Kidney tubule cell (primary cell): ENCODE measurements at places on chromosomes 6 and 20.

DNA sequence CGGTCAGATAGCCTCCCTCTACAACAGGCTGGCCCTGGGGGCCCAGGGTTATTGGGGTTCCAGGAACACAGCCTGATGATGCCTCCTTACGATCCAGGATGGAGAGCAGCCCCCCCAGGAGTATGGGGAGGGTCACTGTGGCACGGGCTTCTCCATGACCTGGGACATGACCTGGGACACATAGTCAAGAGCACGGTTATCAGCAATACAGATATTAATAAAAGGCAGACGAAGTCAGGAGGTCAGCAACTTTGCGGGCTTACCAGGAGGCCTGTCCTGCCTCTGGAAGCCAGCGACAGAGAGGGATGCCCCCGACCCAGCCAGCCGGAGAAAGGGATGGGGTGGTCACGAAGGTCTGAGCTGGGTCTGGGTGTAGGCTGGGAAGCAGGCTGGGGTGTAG is 795 bp downstream of the MMP24OS start:
- no peak for DNase-seq

DNA sequence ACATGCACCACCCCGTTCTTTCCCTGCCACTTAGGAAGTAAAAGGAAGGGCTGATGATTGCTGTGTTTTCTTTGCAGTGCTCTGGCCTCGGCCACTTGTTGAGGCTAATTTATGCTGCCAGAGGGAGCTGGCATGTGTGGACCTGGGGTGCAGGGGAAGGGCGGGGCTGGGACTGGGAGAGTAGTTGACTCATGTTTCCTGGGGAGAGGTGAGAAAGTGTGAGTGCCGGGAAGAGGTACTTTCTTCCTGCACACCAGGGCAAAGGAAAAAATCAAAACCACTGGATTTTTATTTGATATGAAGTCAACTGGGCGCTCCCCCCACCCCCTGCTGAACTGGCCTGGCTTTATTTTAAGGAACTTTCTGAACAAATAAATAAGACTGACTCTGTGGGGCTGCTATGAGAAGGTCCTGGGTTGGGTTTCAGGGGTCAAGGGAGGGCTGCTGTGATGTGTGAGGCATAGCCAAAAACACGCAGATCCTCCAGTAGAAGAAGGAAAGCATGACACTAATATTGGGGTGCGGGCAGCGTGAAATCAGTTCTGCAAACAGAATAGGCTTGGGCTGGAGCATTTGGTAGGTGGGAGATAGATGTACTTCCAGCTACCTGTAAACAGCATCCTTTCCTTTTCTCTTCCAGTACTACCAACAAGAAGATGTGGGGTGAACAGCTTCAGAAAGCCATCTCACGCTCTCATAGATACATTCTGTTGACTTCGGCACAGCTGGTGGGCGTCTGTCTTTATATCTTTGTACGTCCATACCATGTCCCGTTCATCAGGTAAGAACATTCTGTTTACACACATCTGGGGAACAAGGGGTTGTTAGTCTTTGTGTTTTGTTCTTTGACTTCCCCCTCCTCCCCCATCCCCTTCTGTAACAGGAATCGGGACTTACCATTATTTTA is 87.5 kb downstream of the SYNJ2 start:
- DNase-seq: peak; percentile 85

- DNase-seq: peak; percentile 12
Measured at GRCh38 chr6:169921853-169922824, 170.7 kb downstream of the ERMARD start.

GRCh38 chr6:4224067-4224978 is 88.9 kb upstream of the ECI2 start:
- no peak for DNase-seq

DNA sequence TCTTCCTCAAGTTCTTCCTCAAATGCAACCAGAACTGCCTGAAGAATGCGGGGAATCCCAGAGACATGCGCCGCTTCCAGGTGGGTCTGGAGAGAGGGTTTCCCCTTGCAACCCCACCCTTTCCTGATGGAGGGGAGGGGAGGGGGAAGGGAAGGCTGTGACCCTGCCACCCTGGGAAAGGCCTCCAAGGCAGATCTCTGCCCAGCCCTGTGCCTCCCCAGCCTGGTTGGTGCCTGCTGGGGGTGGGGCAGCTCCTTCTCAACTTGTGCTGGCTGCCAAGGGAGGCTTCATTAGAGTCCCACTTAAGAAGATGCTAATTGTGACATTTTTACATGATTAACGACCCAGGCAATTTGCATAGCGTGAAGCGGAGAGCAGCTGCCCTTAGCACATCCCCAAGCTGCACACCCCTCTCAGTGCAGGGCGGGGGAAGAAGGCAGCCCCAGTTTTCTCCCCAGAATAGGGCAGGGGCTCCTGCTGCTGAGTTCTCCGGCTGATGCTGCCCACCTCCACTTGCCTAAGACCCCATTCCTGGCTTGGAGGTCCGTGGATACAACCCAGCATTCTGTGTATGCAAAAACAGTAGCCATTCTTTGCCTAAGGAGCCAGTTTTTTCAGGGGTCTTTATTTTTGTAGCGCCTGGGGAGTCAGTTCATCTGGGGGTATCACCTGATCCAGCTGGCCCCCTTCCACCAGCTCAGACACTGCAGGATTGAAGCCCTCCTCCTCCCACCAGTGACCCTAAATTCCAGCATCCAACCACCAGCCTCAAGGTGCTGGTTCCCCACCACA is 51.7 kb downstream of the CPXM1 start:
- DNase-seq: no peak

DNA sequence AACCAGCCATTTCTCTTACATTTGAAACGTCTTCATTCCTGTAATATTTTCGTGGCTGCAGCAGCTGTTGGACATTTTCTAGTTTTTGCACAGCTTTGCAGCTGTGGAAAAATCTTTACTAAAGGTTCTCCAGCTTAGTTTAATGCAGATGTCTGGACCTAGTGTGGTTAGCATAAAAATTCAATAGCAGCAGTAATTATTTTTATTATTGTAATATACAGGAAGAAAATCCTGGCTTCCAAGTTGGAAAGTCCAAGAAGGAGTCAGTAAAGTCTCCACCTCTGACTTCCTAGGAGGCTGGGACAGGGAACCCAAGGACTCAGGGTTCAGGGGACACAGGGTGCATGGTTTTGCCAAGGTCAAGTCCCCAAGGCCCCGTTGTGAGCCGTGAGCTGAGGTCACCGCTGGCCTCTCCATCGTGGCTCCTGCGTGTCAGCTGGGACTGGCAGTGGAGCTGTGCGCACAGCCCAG is 230.6 kb downstream of the FNDC1 start:
- DNase-seq: no peak

DNA sequence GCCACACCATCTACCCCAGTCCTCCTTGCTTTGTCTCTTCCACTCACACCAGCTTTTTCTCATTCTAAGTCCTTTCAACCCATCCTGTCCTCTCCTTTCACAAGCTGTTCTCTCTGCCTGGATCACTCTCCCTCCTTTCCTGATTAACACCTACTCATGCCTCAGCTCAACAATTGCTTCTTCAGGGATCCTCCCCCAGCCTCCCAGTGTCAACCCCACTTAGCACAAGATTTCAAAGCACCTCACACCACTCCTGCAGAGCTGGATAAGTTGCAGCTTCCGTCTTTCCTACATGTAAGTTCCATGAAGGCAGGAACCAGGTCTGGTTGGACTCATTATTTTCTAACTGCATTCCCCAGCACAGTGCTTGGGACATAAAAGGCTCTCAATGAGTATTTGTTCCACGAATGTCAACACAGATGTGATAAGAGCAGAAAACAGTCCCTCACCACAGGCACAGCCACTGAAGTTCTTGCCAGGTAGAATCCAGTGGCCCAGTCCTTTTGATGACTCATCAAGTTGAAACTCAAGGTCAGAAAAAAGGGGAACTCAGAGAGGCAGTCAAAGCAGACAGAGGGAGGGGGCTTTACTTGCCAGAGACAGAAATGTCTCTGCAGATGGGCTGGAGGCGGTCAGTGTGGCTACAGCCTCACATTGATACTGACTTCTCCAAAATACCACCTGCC is 193.4 kb upstream of the PRDM1 start:
- no peak for DNase-seq

DNA sequence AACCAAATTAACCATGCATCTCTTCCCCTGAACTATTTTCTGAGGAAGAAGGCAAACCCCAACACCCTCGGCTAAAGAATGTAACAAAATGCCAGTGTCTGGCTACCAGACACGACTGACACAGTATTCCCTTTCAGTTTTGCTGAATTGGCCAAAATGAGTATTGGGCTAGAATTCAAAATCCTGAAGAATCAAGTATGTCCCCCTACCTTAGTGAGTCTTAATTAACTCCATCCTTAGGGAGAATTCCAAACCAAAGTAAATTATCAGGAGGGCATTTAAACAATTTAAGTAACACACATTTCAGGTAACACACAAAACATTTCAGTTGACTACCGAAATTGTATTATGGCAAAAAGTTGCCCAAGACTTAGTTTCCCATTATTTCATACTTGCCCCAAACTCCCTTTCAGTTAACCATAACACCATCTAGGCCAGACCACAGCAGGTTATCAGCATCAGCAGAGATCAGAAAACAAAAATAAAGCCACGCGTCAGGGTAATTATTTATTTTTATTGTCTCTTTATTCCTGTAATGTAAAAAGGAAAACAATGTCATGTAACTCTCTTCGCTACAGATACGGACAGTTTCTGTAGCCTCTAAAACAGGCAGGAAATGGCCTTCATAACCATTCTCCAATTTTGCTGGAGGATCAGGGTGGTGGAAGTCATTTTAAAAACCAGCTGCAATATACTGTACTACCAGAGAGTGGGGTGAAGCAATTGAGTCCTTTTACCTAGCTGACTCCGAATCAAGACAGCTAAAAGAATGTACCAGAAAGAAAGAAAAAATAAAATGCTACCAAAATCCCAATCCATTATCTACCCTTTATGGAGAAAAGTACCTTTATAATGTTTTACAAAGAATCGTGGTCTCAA is 1.9 kb downstream of the SNX5 start:
- peak; percentile 52 for DNase-seq

- DNase-seq: no peak
Measured at GRCh38 chr6:167746390-167746907, 80.3 kb upstream of the AFDN start.

DNA sequence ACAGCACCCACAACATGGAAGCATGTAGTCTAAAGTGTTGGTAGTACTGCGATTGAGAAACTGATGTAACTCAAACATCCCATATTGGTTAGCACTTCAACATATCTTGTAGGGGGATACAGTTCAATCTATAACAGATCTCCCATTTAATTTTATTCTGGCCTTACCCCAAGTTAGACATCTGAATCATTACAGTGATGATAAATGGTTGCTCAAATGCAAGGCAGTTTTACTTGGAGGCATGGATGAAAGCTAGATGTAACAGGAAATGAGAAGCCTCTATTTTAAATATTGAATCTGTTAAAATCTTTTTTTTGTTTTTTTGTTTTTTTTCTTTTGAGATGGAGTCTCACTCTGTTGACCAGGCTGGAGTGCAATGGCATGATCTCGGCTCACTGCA is 44.2 kb upstream of the FAM50B start:
- no peak for DNase-seq

- DNase-seq: peak; percentile 57
Measured at GRCh38 chr6:13614126-13614925, 809 bp upstream of the NOL7 start.

DNA sequence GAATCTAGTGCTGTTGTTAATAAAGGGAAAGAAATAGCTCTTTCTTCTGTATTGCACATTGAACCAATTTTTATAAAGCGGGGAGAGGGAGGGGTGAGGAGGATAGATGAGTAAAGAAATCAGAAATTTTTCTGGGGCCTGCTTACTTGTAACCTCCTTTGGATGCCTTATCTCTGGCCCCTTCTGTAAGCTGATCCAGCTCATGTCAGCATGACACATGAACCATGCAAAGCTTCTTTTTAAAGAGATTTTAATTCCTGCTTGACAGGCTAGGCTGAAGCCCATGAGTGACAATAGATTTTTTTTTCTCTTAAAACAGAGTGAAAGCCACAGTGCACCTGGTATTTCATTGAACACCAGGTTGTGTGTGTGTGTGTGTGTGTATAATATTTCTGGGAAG is 325.3 kb downstream of the PRL start:
- no peak for DNase-seq

DNA sequence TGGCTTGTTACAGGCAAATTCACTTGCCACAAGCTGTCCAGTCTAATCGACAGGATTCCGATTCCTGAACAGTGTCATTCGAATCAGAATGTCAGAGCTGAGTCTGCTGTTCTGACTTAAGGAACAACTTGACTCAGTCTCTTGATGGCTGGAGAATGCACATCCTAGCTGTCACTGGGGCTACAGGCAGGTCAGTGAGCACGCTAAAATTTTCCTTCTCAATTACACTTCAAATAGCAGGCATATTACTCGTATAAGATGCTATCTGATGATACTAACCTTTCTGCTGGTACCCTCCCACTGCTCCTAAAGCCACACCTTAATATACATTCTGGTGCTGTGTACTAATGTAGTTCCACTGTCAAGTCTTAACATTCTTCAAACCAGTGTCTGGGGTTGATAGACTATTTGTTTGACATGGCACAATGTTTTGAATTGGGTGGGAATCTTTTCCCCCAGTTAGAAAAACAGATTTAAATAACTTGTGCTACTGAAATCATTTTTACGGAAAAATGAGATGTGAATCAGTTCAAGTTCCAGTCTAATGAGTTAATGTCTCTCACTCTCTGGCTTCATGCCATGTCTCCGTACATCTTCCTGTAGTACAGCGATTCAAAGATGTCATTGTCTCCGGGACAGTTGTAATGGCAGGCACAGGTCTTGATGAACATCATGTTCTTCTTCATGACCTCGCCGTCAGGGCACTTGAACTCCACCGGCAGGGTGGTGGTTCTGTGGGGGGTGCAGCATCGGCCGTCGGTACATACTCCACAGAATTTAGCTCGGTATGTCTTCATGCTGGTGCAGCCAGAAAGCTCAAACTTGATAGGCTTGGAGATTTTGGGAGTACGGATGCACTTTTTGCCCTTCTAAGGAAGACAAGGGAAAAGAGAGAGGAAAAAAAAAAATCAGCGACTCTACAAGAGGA is 2.2 kb downstream of the CCN2 start:
- peak; percentile 66 for DNase-seq

DNA sequence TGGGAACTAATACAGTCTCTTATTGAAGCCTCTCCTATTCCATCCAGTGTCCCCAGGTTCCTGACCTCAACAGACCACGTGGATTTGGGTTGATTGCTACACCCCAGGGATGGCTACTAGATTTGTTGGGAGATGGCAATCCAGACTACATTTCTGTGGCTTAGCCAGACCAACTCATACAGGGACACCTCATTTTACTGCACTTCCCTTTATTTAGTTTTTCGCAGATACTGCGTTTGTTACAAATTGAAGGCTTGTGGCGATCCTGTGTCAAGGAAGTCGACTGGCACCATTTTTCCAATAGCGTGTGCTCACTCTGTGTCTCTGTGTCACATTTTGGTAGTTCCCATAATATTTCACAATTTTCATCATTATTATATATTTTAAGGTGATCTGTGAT is 10.3 kb upstream of the MTRF1L start:
- no peak for DNase-seq

DNA sequence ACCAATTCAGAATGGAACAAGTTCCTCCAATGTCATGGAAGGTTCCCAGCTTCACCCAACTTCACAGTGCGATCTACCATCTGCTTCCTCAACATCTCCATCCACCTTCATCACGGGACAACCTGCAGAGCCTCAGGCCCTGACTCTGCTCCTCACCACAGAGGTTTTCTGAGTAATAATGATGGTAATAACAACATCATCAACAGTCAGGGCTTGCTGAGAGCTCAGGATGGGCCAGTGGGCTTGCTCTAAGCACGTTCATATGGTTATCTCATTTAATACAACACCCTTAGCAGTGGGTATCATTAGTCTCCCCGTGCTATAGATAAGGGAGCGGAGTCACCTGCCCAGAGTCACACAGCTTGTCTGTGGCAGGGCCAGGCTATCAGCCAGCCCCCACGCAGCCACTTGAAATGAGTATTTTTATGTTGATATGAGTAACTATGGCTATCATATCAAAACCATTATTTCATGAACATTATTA is 38.6 kb downstream of the PREX1 start:
- no peak for DNase-seq

GRCh38 chr6:69784595-69785377 is 12.0 kb downstream of the LMBRD1 start:
- no peak for DNase-seq
